ENCODE measurements at places on chromosomes 6 and 20. TPM values are rescaled to one million over a fixed set of nuclear protein-coding genes. Genes with fewer than 3 reads are reported as not detected.

- DNase-seq, result no peak
Measured at GRCh38 chr6:113707194-113707593, 150.0 kb upstream of the MARCKS start.

DNA sequence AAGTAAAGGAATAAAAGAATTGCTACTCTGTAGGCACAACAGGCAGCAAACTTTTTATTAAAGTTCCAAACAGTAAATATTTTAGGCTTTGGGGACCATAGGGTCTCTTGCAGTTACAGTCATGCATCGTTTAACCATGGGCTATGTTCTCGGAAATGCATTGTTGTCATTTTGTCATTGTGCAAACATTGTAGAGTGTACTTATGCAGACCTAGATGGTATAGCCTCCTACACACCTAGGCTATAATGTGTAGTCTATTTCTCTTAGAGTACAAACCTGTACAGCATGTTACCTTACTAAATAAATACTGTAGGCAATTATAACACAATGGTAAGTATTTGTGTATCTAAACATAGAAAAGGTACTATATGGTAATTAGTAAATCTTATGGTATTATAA is 54.7 kb downstream of the CDS2 start:
- DNase-seq, result no peak

- DNase-seq, result no peak
Measured at GRCh38 chr6:106894978-106895702, 79.4 kb downstream of the CD24 start.

DNA sequence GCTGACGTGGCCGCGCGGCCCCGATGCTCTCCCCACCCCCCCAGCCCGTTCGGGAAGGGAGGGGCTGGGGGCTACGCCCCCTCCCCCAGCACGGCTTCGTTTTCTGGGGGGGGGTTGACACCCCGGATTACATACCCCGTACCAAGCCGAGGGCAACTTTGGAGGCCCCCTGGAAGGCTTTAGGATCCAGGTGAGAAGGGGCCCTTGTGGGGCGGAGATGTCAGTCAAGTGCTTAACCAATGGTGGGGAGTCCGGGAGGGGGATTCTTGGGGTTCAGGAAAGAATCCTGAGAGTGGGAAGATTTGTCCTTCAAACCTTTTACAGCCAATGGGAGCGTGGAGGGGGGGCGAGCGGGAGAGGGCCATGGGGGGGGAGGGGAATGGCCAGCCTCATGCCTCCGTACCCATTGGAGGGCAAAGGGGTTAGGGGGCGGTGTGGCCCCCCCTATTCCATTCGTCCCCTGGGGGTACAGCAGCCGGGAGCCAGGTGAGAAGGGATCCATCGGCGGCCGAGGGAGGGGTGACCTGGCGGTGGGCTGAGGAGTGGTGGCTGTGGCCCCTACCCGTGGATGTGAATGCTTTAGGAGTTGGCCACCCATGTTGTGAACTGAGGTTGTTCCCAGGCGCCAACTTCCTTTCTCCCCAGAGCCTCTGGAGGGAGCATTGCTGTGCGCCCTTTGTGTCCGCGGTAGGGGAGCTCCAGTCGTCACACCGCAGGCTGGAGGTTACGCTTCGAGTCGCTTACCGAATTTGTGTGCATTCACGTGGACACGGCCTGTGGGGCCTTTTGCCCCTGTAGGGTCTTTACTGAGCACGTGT is 682 bp downstream of the BRD2 start:
- peak; percentile 64 for DNase-seq

- peak; percentile 84 for DNase-seq
Measured at GRCh38 chr20:63495741-63496595, 2.9 kb downstream of the EEF1A2 start.

DNA sequence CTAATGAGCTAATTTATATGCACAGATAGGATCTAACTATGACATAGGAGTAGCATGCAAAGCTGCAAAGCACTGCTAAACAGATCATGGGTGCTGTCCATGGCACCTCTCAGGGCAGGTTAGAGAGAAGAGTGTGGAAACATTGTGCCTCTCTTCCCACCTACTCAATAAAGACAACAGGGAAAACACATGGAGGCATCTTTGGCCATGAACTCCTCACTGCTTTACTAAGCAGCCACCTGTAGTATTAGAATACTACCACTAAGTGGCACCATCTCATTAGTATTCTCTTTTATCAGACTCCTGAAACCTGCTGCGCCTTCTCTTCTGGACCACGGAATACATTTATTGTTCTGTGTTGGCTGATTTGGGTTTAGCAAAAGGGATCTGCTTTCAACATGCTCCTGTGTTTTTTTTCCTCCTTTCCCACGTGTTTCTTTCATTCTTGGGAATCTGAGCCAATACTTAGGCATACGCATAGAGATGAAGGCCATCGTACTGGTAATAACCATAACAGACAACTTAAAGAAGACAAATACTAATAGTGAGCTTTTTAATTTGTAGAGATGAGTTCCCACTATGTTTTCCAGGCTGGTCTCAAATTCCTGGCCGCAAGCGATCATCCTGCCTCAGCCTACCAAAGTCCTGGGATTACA is 9.4 kb upstream of the HDDC2 start:
- no peak for DNase-seq

DNA sequence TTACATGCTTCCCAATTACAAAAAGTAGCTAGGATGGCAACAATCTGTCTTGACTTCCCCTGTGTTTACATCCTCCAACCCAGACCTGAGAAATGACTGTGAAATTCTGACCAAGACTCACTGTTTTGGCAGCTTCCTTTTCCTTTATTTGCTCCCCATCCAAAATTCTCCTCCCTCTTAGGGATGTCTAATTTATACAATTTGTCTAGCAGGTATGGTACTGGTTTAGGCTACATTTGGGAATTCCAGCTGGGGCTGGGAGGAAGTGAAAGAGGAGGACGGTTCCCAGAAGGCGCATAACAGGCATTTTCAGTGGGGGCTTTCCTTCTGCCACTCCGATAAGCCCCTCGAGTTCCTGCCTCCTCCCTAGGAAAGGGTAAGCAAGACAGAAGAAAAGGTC is 231.5 kb upstream of the BTBD3 start:
- DNase-seq, result no peak

- no peak for DNase-seq
Measured at GRCh38 chr6:33888664-33889200, 84.9 kb upstream of the MLN start.

- no peak for DNase-seq
Measured at GRCh38 chr6:71406865-71407860, 118.6 kb downstream of the OGFRL1 start.

- no peak for DNase-seq
Measured at GRCh38 chr6:138377042-138377441, 663 bp upstream of the SMIM28 start.

DNA sequence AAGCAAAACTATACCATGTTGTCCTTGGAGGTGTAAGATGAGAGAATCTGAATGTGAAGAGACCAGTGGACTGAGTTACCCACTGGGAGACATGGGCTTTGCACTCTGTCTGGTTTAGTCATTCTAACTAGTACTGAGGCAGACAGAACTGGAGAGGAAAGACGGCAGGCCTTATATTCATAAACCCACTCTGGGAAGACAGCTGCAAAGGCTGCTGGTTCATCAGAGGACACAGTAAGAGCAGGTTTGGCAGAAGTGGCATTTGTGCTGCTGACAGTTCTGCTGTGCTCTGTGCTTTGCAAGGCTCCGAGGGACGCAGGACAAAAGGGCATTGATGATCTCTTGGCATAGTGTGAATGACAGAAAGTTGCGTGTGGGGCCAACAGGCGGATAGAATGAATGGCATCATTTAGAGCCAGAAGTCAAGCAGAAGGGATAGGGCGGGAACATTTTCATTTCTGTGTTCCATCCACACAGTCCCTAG is 142.3 kb upstream of the TENT5A start:
- no peak for DNase-seq

DNA sequence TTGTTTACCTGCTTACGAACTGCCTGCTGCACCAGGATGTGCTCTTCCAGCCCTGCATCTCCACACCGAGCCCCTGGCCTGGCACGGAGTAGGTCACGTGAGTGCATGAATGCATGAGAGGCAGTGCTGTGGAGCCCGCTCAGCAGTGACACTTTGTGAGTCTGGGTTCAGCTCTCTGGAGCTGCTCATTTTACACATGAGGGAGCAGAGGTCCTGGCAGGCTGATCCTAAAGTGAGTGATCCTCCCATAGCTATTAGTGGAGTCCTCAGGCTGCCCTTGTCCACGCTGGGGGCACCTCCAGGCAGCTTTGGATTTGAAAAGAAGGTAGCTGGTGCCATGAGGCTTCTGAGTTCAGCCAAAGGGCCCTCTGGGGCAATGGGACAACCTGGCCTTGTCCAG is 64.2 kb downstream of the EDN3 start:
- no peak for DNase-seq

DNA sequence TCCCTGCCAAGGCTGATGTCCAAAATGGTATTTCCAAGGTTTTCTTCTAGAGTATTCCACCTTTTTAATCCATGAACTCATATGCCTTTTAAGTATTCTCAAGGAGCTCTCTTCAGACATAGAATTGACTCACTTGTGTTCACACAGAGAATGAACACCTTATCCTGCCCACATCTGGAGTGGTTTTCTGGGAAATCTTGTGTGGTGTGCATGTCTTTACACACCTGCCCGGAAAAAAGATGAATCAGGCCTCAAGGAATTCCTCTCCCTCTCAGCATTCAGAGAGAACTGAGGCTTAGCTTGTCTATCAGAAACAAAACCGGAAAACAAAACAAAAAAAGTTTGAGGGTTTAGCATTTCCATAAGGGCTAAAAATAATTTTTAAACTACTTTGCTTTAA is 148.8 kb downstream of the TFAP2A start:
- DNase-seq, result no peak

- no peak for DNase-seq
Measured at GRCh38 chr20:24755411-24755922, 193.6 kb upstream of the CST7 start.

DNA sequence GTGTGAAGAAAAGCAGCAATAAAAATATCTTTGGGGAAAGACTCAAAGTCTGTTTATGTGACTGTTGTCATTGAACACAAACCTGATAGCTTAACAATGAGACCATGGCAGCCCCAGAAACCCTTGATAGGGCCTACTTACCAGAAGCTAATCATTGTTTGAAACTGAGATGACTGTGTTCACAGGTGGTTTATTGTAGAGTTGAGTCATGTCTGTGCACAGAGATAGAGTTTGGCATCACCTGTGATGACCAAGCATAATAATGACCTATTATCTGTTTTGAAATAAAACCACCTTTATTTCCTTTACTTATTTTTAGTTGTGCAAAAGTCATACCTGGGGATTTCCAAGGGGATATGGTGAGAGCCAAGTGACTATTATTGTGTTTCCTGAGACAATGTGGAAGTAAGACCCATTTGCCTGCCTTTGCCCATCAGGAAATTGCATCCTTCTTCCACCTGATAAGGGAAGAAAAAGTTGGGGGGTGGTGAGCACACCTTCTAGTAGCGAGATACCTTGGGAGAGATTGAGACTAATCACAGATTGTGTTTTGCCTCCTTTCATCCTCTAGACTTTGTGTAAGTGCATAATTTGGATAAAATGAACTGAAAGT is 456.9 kb upstream of the JAG1 start:
- DNase-seq, result no peak

DNA sequence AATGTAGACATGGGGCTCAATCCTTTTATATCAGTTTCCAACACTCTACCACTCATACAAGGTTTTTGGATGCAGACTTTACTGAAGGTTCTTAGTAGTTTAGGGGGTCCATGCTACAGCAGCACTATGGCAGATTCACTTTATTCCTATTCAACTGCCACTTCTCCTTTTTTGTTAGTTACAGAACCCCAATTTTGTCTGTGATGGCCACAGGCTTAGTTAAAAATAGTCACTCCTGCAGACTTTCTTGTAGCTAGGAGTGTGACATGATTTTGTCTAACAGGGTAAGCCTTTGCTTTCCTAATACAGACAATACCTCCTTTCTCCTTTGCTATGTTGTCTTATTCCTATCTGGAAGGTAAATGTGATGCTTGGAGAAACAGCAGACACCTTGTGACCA is 90.0 kb upstream of the SLC24A3 start:
- no peak for DNase-seq

GRCh38 chr6:46896871-46897270 is 24.9 kb downstream of the ADGRF5 start:
- DNase-seq, result no peak

GRCh38 chr6:27542485-27542884 is 69.6 kb upstream of the ZNF184 start:
- DNase-seq, result no peak

- DNase-seq, result no peak
Measured at GRCh38 chr6:21420146-21420878, 173.2 kb upstream of the SOX4 start.

GRCh38 chr6:135608031-135608430 is 110.5 kb upstream of the AHI1 start:
- DNase-seq, result no peak

DNA sequence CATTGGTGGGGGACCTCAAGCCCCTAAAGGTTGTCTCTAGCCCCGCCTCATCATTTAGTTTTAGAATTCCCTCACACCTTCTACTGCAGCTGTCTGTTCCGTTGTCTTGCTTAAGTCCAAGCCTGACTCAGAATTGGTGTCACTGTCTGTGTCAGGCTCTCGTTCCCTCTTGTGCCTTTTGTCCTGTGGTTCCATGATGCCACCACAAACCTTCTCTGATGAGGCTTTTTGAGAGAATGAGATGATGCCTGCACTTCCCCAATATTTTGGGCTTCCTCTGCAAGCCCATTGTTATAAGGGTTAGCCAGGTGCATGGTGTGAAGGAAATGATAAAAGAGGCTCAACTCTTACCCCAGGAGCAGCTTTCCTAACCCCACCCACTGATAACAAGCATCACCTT is 8.1 kb upstream of the AKIRIN2 start:
- no peak for DNase-seq

GRCh38 chr20:63737695-63737944 is 1.2 kb downstream of the LIME1 start:
- DNase-seq, result no peak

- DNase-seq, result no peak
Measured at GRCh38 chr20:60034231-60035110, 76.2 kb downstream of the CDH26 start.

- no peak for DNase-seq
Measured at GRCh38 chr6:21228876-21229460, 364.6 kb upstream of the SOX4 start.

DNA sequence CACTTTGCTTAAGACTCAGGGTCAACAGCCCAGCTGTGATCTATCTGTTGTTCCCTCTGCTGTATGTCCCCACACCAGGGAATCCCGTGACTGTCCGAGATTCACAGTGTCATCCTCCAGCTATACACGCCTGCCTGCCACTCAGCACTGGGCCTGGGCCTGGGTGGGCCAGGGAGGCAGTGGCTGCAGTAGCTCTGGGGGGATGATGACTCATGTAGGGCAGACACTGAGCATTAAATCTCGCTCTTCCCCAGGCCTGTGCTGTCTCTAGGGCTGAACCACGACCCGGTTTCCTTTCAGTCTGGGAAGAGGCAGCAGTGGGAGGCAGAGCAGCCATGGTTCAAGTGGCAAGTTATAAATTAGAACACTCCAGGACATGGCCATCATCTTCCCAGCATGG is 173.9 kb downstream of the LRFN2 start:
- no peak for DNase-seq

GRCh38 chr20:40049854-40050253 is 639.2 kb downstream of the MAFB start:
- DNase-seq, result no peak

CD93 gene
- 0.39 TPM for total RNA-seq

ARMC12 gene
- total RNA-seq, result 5.9 TPM

REPS1 gene
- 40.5 TPM for total RNA-seq

PTCHD4 gene
- not detected for total RNA-seq

ANKRD66 gene
- not detected for total RNA-seq

BPIFB2 gene
- not detected for total RNA-seq

POPDC3 gene
- not detected for total RNA-seq

MAN1A1 gene
- 25.9 TPM for total RNA-seq

HAO1 gene
- total RNA-seq, result not detected
